D721Med (cell line): ENCODE measurements at places on chromosomes 7 and 10.
A peak's percentile ranks its signal among the peaks of the same experiment; 100 is the strongest.

GRCh38 chr7:158556721-158557440, 30.7 kb downstream of the PTPRN2 start:
- DNase-seq: no peak

DNA sequence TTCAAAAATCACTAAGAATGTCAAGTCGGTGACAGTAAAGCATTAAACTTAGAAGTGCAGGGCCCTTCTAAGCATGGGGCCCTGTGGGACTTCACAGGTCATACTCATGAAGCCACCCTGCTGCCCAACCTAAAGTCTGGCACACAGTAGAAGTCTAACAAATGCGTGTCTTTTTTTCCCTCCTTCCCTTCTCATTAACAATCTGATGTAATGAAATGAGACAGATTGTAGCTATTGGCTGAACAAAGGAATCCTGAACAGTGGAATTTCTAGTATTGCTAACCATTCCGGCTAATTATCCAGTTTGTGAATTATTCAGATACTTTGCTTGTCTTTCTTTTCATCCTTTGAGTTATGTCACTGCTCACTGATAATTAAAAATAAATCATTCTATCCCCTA, 369.9 kb downstream of the WDR11 start:
- DNase-seq: no peak

DNA sequence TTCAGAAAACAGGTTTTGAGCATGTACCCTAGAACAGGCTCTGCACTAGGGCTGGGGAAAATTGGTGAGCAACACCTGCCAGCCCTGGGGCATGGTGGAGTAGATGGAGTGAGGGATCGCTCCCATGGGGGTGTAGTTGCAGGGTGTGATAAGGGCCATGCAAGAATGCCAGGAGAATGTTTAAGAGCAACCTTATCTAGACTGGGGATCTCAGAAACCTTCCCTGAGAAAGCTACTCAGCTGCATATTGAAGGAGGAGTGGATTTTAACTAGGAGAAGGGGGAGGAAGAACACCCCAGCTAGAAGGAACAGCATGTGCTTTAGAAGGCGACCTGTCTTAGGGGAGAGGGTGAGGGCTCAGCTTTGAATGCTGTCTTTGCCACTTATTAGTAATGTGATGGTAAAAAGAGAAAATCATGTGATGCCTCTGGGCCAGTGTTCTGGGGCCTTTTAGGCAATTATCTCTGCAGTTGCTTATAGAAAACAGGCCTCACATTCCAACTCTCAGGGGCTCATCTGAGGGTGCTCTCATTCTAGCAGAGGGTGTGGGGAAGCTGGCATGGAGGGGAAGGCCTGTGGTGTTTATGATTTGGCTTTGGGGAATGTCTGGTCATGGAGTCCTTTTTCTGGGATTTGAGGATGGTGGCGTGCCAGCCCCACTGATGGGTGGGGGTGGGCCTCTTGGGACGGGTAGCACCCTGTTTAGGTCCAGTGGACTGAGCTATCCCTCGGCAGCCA, 225.4 kb downstream of the BMPER start:
- DNase-seq: no peak

DNA sequence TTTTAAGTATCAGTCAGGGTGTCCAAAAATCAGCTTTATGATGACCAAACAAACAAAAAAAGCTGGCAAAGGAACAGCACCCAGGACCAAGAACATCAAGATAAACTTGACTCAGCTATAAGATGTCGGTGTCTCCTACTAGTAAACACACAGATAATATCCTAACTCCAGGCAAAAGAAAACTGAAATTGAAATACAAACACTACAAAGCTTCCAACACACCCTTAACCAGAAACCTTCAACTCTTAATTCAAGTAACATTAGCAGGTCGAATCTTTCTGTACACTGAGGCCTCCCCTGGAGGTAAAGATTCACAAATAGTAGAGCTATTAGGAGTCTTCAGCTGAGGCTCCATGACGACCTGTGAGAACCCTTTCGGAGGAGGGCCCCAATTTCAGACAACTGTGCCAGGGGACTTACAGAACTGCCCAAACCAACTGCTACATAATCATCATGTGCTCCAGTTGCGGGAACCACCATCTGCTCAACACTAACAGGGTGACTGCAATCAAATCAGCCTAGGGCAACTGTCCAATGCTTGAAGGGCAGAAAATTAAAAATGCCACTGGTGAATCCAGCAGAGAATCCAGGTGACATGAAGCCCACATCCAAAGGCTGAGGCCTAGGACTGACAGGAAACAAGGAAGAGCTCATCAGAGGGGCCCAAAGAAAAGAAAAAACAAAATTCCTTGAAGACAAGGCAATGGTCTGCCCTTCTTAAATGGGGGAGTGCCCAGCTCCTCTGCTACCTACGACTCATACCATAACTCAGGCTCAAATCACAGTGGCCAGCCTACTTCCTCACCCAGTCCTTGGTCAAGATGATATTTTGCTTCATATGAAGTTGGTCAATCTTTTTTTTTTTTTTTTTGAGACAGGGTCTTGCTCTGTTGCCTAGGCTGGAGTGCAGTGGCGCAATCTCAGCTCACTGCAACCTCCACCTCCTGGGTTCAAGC, 20.0 kb downstream of the XPNPEP1 start:
- no peak for DNase-seq

DNA sequence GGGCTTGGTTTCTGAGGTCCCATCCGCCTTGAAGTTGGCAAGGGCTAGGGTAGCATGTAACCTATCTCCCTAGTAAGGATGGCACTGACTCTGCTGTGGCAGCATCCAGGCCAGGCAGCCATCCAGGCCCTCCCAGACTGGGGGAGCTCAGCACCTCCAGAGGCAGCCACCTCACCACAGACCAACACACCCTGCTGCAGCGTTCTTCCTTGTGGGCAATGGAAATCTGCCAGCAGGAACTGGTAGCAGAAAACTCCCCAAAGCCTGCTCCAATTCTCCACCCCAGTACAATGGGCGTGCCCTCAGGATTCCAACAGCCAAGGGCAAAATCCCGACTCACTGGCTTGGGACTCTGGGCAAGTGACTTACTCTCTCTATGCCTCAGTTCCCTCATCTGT, 27.5 kb downstream of the DLG5 start:
- no peak for DNase-seq

- no peak for DNase-seq
Observed at GRCh38 chr10:113274176-113274829, 278.6 kb upstream of the HABP2 start.

- no peak for DNase-seq
Observed at GRCh38 chr10:85661123-85661522, 705.5 kb downstream of the GRID1 start.

DNA sequence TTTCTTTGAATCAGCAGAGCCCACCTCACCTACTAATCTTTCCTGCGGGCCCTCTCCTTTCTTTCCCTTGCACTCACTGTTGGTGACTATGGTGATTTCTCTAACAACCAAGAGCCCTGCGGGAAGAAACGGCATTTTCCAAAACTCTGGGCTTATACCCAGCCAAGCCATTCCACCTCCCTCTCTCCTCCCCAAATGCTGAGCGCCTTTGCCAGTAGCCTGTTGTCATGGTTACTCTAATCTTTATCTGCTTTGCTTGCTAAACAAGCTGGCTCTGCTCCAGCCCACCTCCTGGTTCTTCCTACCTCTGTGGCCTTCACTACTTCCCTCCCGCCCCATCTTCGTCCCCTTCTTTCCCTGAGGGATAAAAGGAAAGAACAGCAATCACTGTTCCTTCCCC, 86.7 kb downstream of the DGKI start:
- no peak for DNase-seq

- no peak for DNase-seq
Observed at GRCh38 chr10:114281006-114281405, 42.0 kb downstream of the VWA2 start.

DNA sequence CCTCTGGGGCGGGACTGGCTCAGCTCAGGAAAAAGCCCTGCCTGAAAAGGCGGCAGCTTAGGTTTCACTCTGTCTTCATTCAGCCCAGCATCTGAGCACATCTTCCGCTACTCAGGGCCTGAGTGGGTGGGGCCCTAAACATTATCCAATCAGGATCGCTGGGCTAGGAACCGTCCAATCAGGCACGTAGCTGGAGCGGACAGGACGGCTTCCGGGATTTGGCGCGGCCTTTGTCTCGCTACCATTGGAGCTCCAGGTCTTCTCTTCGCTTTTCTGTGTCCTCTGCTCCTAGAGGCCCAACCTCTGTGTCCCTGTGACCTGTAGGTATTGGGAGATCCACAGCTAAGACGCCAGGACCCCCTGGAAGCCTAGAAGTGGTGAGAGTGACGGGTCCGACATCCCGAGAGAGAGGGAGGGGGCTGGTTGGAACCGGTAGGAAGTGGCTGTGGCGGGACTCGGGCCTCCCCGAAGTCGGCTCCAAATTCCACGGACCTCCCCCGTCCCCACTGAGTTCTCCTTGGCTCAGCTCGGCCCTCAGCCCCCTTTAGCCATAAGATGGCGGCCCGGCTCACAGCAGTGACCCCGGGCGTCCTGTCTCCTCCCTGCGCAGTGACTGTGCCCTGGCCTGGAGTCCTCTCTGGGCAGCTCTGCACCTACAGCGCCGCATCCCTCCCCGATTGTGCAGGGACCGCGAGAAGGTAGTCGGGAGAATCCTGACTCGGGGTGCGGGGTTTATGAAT, 99.1 kb downstream of the ZNF680 start:
- peak; percentile 29 for DNase-seq

- DNase-seq: no peak
Observed at GRCh38 chr7:4711634-4712033, 29.5 kb downstream of the FOXK1 start.

DNA sequence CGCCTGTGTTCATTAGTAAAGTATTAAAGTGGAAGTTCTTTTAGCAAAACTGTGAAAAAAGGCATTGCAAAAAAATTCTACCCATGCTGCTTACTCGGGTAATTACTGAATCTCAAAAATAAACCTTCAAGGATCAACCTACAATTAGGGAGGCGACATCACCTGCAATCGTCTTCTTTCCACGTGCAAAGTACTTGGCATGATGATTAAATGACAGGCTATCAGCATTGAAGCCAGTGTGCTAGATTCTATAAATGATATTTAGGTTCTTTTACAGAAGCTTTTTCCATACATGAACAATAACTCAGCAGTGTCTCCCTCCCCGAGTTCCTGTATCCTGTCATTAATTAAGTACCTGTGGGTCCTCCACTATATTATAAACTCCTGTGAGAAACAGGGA, 105.8 kb downstream of the SFMBT2 start:
- DNase-seq: no peak

GRCh38 chr7:3861386-3861785, 560.3 kb downstream of the SDK1 start:
- DNase-seq: no peak

- DNase-seq: no peak
Observed at GRCh38 chr7:137967143-137968018, 34.5 kb downstream of the CREB3L2 start.

DNA sequence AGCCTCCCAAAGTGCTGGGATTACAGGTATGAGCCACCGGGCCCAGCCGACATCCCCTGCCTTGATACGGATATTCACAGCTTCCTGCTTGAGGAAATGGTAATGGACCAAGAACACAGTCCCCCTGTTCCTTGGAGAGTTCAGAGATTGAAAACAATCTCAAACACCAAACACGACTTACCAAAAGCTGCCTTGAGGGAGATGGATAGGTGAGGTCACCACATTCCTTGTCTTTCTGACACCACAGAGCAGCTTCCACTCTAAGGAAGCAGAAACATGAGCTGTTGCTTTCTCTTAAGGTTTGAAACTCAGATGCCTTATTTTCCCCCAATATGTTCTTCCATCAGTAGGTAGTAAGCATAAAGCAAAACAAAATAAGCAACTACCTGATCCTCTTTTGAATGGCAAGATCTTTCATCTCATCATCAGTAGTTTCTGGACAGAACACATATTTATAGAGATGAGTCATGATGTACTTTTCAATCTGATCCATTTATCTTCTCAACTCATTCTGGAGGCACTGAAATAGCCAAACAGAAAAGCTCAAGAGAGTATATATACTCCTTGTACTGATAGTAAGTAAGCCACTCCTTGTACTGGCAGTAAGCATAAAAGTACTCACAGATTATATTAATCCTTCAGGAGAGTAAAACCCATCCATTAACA, 199.1 kb upstream of the KCTD7 start:
- DNase-seq: no peak

DNA sequence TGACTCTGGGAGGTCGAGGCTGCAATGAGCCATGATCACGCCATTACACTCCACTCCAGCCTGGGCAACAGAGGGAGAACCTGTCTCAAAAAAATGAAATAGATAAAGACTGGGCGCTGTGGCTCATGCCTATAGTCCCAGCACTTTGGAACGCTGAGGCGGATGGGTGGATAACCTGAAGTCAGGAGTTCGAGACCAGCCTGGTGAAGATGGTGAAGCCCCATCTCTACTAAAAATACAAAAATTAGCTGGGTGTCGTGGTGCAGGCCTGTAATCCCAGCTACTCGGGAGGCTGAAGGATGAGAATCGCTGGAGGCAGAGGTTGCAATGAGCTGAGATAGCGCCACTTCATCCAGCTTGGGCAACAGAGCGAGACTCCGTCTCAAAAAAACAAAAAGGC, 1.1 kb upstream of the DDX21 start:
- DNase-seq: no peak

GRCh38 chr7:117774943-117775342, 98.3 kb downstream of the CTTNBP2 start:
- DNase-seq: no peak

GRCh38 chr7:31442626-31443025, 71.3 kb upstream of the ITPRID1 start:
- DNase-seq: no peak

- no peak for DNase-seq
Observed at GRCh38 chr7:12328888-12329770, 74.5 kb downstream of the VWDE start.

DNA sequence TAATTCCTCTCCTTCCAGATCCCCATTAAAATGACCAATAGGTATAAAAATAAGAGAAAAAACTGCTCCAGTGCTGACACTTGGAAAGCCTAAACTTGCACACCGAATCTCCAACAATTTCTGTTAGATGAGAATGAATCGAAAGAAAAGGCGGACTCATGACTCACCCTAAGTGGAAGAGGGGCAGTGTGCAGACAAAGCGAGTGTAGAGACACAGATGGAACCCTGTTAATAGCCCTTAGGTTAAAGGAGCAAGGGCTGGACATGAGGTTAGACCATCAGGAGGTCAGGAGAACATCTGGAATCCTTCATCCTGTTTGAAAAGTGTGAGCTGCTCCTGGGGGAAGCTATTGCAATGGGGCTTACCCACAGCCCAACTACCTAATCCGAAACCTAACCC, 103.4 kb upstream of the GLI3 start:
- DNase-seq: no peak

DNA sequence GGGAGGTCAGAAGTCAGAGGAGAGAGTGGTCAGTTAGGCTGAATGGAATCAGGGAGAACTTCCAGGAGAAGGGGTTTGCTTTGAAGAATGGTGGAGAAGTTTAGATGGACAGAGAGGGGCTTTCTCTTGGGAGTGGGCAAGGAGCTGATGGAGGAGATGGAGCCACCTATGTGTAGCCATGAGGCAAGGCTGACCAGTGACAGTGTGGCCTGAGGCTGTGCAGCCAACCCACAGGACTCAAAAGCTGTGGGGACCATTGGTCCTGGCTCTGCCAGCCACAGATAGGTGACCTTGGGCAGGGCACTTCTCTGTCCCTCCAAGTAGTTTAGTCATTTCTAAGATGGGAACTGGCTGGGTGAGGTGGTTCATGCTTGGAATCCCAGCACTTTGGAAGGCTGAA, 18.7 kb downstream of the NEURL1 start:
- DNase-seq: no peak
